Fibroblast of villous mesenchyme (primary cell): ENCODE measurements at places on chromosomes 2 and 18. TPM values are rescaled to one million over a fixed set of nuclear protein-coding genes. Genes with fewer than 3 reads are reported as not detected.

DNA sequence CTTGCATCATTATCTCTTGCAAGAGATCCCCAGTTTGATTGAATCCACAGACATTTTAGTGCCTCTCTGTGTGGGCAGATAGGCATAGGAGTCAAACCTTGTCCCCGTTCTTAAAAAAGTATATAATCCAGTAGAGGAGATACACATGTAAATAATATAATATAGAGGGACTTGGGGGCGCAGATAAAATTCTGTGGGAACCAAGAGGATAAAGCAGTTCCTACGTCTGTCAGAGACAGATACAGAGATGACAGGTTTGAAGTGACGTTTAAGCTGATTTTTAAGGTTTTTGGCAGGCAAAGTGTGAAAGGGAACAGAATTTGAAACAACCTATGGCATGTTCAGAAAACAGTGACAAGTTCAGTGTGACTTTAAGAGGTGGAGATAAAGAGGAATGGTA lies 63.1 kb downstream of the CAB39 start:
- DNase-seq, result no peak

DNA sequence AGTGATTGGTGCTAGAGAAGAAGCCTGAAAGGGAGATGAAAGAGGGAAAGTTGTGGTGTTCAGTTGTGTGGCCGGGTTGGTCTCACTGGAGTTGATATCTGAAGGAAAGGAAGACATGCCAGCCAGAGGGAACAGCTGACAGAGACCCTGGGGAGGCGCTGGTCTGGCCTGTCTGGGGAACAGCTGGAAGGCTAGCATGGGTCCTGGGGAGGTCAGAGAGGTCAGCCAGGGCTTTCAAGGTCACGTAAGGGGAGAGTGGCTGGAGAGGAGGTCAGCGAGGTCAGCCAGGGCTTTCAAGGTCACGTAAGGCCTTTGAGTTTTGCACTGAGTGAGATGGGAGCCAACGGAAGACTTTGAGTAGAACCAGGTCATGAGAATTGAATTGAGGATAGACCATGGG lies 11.0 kb downstream of the DYSF start:
- no peak for DNase-seq

The CYTIP gene
- under 0.01 and 0.43 TPM in 2 replicates for total RNA-seq

DNA sequence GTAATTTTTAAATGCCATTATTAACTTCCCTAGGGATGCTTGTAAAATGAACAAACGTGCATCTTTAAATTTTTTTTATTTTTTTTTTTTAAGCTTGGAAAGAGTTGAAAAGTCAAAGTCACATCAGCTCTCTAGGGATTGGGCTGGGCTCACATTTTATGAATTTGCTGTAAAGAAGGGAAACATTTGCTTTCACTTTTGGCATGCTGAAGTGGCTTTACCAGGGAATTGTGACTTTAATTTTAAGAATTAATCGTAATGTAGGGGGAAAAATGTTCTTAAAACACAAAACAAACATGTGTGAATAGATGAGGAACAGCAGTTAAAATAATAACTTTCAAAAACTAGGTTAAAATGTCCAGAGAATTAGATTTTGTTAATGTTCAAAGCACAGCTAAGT lies 123.0 kb downstream of the AGAP1 start:
- DNase-seq, result peak; percentile 48

GRCh38 chr2:164146441-164146840 lies 410.6 kb upstream of the FIGN start:
- DNase-seq, result no peak

DNA sequence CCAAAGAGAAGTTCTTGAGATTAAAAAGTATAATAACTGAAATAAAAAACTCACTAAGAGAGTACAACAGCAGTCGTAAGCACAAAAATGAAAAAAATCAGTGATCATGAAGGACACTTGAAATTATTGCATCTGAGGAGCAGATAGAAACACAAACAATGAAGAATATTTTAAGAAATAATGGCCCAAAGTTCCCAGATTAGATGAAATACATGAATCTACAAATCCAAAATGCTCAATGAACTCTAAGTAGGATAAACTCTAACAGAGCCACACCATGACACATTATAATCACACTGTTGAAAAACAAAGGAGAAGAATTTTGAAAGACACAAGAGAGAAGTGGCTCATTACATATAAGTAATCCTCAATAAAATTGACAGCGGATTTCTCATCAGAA lies 31.9 kb upstream of the EMILIN2 start:
- DNase-seq, result no peak
